ENCODE measurements at places on chromosomes 13 and 19.

DNA sequence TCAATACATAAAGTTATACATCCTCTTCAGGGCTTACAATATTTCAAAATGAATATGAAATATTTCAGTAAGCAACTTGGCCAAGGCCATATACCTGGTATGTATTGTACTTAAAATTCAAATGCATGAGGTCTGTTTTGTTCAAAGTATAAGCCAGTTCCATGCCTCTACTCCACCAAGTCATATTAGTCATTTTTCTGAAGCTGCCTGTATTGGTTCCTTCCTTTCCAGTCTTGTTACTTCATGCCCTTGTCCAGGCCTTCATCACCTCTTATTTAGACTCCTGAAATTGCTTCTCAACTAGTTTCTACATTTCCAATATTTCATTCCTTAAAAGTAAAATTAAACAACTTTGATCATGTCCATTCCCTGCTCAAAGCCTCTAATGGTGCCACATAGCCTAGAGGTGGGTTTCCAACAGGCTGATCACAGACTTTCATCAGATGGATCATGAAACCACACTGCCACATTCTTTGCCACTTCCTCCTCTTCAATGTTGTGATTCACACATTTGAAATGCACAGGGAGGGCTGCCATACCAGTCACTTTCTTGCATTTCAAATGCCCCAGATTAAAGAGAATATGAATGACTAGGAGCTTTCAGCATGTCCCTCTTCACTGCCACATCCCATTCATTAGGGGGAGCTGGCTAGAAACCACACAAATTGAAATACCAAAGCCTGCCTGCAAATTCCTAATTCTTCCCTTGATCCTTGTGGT, 424.1 kb upstream of the DACH1 start:
- DNase-seq: no peak

GRCh38 chr13:76636829-76637228, 249.4 kb downstream of the KCTD12 start:
- no peak for DNase-seq

- peak; percentile 58 for DNase-seq
These were observed 9.0 kb upstream of the MEIS3 start for GRCh38 chr19:47428177-47428894.

- peak; percentile 31 for DNase-seq
These were observed 1456.2 kb upstream of the SLC10A2 start for GRCh38 chr13:104522235-104523072.

DNA sequence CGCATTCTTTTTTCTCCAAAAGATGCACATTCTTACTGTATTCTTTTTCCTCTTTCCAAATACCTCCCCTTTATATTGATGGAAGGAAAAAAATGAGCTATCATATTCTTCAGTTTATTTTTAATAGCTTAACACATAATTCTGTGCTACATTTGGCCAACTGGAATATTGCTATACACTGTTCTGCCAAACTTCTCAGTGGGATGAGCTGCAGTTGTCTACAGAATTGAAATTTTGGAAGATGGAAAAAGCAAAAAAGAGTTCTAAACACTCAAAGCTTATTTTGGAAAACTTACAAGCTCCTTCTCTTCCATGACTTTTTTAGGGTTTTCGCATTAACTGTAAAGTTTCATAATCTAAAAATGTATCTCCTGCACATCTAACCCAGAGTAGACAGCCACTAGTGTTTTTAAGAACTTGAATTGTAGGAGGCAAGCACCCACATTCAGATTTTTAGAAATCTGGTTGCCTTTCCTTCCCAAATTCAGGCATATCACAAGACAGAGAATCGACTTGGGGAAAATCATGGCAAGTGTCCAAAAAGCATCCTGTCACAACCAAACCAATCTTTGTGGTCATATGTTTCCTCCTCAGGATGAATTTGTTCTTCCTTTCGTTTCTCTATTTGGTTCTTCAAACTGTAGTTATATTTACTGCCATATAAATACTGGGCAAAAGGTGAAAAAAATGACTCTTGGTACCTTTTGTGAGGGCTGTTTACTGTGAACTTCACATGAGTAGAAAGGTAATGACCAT, 111.4 kb upstream of the FRY start:
- DNase-seq: no peak

GRCh38 chr19:23394511-23394910, 760 bp downstream of the ZNF91 start:
- no peak for DNase-seq

GRCh38 chr13:26050568-26051230, 1.1 kb downstream of the SHISA2 start:
- DNase-seq: peak; percentile 64

DNA sequence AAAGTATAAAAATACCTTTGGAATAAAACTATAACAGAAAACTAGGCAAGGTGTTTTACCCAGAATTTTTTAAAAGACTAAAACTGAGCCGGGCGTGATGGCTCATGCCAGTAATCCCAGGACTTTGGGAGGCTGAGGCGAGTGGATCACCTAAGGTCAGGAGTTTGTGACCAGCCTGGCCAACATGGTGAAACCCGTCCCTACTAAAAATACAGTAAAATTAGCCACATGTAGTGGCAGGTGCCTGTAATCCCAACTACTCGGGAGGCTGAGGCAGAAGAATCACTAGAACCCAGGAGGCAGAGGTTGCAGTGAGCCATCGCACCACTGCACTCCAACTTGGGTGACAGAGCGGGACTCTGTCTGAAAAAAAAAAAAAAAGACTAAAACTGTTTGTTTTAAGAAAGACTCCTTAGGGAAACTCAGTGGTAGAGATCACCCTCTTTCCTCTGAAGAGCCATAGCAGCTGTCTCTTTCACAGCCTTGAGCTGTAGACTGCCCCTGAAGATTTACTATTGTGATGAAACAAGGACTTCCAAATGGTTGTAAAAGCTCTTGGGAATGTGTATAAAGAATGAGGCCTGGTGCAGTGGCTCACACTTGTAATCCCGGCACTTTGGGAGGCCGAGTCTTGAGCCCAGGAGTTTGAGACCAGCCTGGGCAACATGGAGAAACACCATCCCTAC, 14.7 kb upstream of the KCTD4 start:
- no peak for DNase-seq

All from pancreas (tissue), 10 donors.